Hypothalamus (tissue), 51 donors: ENCODE measurements at places on chromosomes 11 and 22.

DNA sequence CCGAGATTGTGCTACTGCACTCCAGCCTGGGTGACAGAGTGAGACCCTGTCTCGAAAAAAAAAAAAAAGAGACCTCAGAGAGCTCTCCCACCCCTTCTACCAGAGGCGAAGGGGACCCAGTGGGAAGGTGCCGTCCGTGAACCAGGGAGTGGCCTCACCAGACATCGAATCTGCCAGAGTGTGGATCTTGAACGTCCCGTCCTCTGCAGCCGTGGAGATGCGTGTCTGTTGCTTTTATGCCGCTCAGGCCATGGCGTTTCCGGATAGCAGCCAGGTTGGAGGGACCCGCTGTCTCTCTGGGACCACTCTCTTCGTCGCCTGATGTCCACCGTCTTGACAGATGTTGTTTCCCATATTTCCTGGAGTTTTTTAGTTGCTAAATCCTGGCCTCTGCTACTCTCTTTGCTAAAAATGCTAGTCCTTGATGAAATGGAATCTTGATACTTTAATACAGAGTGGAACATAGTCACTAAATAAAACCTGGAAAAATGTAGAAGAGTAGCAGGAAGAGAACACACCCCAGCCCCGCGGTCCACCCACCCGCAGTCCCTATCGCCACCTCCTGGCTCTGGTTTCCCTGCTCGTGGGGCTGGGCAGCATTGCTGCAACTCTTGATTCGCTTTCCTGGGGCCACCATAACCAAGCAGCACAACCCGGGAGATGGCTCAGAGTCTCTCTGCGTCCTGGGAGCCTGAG, 12.0 kb upstream of the MUC6 start:
- DNase-seq = no peak

DNA sequence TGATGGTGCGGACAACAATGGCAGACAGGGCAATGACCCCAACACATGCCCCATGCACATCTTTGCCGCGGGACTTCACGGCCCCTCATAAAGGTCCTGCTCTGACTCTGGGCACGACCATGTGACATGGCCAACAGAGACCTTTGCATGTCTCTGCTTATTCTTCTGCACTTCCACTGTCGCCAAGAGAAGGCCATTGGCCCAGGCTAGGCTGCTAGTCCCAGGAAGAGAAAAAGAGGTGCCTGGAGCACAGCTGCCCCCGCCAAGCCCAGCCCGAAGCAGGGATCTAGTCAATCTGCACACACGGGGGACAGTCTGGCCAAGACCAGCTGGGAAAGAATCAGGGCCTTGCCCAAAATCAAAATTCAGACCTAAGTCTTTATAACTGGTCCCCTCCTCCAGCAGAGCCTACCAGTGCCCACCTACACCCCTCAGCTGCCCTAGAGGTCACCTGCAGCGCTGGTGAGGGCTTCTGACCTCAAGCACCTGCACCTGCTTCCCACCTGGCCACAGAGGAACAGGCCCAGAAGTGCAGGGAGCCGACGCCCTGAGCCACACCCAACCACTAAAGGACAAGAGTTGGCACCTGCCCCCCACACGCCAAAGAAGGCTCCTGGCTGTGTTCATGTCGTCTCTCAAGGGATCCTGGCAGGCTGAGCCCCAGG, 8.1 kb downstream of the SULT4A1 start:
- no peak for DNase-seq

DNA sequence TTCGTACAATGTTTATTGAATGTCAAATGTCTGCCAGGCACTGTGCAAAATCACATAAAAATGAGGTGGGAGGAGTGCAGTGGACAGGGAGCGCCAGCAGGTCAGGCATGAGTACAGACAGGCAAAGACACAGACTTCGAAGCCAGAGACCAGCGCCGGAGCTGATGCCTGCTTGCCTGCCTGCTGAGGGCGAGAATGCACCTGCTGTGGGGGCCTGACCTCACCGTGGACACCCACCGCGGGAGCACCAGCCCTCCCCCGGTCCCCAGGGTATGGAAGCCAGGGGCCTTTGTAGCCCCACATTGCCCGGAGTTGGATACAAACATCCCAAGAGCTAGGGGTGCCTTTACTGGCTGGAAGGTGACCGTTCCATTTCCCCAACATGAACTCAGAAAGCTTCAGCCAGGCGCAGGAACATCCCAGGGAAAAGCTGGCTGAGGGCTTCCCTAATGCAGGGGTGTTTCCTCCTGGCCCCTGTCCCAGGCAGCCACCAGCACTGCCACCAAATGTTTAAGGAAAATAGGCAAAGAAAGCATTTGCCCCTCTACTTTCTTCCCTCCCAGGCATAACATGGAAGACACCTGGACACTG, 17.9 kb downstream of the IFITM10 start:
- DNase-seq = no peak

DNA sequence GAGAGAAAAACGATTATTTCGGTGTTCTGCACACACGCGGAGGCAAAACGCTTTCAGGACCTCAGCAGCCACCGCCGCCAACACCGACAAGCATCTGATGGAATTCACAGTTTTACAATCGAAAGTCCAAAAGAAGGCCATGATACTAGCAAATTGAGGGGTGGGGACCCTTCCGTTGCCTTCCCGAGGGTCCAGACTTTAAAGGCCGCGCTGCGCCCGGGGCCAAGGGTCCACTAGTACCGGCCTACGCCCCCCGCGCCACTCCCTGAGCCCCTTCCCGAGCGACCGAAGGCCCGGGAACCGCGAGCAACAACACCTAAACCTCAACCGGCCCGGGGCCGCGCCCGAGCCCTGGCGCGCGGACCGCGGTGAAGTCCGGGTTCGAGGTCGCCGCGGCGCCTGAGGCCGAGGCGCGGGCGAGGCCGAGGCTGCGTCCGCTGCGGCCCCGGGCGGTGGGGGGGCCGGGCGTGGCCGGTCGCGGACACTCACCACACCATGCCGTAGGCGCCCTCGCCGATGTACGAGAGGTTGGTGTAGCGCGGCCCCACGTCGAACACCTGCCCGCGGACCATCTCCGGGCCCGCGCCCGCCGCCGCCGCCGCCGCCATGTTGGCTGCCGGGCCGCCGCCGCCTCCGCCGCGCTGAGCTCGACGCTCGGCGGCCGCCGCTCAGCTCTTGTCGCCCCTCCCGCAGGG, 465 bp downstream of the MAPK1 start:
- peak; percentile 12 for DNase-seq

DNA sequence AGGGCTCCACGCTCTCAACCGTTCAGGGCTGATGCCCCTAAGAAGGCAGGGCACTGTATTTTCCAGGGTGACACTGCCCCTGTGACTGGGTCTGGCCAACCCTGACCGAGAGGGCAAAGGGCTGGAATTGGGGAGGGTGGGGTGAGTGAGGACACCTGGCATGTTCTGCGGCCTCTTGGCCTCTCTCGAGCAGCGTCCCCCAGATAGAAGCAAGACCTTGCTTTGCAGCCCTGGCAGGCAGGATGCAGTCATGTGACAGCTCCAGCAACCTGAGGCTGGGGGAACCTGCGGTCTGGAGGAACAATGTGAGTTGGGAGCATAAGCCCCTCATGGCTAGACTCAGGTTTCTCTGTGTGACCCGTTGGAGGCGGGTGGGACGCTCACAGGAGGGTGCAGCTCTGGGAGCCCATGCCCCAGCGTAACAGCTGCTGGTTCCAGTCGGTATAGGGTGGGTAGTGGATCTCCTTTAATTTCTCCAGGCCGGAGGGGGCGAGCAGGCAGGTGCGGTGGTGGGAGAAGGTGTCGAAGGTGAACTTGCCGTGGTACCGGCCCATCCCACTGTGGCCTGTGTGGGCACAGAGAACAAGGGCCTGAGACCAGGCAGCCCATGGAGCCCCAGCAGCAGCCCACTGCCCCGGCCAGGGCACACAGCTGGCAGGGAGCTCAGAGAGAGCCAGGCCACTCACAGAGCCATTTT, 11.4 kb downstream of the ALDH3B2 start:
- no peak for DNase-seq

DNA sequence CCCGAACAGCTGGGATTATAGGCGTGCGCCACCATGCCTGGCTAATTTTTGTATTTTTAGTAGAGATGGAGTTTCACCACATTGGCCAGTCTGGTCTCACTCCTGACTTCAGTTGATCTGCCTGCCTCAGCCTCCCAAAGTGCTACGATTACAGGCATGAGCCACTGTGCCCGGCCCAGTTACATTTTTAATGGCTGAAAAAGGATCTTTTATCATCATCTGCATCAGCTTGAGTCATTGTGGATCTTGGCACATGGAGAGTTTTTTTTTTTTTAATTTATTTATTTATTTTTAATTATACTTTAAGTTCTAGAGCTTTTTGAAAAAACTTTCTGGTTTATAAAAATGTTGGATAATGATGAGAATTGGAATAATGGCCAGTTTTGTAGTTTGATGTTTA, 8.6 kb downstream of the IGHMBP2 start:
- no peak for DNase-seq

GRCh38 chr11:133078012-133078411, 454.3 kb downstream of the OPCML start:
- no peak for DNase-seq

DNA sequence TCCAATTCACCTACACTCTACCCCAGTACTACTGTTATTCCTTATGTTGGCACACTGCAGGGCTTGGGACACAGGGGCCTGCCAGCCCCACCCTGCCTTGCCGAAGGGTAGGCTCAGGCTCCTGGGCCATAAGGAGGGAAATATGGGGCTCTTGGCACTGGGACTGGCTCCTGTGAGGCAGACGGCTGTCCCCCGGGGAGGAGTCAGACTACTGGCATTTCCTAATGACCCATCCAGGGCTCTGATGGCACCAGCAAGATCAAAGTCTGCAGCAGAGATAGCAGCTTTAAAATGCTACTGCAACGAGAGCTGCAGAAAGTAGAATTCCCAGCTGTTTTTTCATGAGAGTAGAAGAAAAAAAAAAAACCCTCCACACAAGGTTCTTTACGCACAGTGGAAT, 42.2 kb upstream of the CYP2D6 start:
- DNase-seq = no peak

GRCh38 chr11:84799112-84799511, 828.0 kb downstream of the DLG2 start:
- no peak for DNase-seq

- DNase-seq = no peak
Observed at GRCh38 chr22:42780070-42780540, 59.4 kb upstream of the A4GALT start.

DNA sequence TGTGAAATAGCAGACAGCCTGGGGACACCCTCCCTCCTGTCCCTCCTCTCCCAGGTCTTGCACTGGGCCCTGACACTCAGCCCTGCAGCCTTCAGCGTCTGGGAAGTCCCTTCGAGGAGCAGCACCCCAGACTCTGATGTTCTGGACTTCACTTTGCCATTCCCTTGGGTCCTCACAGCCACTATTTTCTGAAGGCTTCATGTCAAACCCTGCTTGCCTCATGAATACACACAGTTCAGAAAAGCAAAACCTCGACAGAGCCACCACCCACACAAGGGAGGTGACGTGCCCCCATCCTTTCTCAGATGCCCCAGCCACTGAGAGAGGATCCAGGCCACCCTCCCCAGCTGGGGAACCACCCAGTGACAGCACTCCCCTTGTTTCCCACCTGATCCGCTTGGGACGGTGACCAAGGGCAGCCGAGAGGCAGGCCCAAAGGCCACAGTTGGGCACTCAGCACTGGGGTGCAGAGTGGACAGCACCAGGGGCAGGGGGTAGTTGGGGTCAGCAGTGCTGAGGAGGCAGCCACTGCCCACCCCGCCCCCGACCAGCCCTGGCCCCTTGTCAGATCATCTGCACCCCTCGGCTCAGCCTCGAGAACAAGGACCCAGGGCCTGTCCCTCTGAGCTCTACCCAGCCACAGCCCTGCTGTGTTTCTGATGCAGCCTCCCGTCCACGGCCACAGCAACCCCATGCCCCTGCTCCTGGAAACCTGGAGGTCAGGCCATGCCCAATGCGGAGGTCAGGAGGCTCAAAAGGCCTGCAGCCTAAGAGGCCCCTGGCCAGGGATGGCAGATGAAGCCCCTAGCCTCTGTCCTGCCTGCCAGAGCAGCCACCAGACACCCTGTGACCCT, 3.1 kb upstream of the TNNT3 start:
- DNase-seq = no peak

- DNase-seq = no peak
Observed at GRCh38 chr11:69861901-69862300, 42.7 kb upstream of the FGF3 start.

- no peak for DNase-seq
Observed at GRCh38 chr11:105942921-105943320, 79.1 kb downstream of the MSANTD4 start.

DNA sequence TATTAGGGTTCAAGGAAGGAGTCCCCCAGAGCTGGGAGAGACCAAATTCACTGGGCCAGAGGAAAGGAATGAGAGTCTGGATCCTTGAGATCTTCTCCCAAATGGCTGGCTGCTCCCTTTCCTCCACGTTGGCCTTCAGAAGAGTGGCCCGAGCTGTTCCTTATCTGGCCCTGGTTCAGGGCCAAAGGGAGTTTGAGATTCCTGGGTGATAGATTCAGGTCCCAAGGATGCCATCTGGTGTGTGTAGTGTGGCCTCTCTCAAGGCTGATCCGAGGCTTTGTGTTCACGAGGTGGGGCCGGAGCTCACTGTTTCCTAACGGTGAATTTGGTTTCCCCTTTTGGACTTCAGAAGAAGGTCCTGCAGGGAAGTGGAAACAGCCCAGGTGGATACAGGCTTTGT, 17.4 kb upstream of the ABCC8 start:
- no peak for DNase-seq

DNA sequence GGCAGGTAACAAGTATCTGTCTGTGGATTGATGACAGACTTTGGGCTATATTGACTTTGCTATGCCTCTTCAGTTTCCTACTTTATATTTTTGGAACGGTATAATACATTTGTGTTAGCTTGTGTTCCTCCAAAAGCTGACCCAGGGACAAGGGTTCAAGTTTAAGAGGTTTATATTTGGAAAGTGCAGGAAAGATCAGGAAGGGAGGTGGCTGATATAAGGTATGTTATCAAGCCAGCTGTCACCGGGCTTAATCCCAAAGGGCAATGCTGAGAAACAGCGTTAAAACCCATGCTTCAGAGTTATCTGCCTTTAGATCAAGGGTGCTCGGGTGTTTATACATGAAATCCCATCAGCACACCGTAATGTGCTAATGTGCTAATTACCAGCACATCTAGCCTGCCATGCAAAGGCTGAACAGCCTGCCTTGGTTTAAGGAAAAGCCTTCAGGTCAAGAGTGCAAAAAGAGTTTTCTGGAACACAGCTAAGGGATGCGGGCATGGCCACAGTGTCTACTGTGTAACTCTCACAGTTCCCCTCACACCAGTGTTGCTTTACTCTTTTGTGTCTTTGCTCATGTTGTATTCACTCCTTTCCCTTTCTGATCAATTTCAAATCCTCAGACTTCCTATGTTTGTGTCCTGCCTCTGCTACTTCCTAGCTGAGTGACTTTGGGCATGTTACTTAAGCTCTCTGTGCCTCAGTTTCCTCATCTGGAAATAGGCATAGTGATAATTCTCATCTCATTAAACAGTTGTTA, 77.5 kb downstream of the BDNF start:
- DNase-seq = no peak
